ENCODE measurements at places on chromosomes 11 and 22. TPM values are rescaled to one million over a fixed set of nuclear protein-coding genes. Genes with fewer than 3 reads are reported as not detected.

Gene KCNE3
- 2.6 TPM for total RNA-seq

Gene CDC45
- 2.1 TPM for total RNA-seq

Gene C11orf65
- total RNA-seq, result 0.18 TPM

Gene C11orf86
- total RNA-seq, result not detected

Gene LRRN4CL
- total RNA-seq, result 6.1 TPM

Gene RASL10A
- 3.1 TPM for total RNA-seq

Gene NPAS4
- 0.68 TPM for total RNA-seq

Gene MPEG1
- total RNA-seq, result 16.4 TPM

Gene OR2AT4
- total RNA-seq, result not detected
